ENCODE measurements at places on chromosomes 11 and 22.

DNA sequence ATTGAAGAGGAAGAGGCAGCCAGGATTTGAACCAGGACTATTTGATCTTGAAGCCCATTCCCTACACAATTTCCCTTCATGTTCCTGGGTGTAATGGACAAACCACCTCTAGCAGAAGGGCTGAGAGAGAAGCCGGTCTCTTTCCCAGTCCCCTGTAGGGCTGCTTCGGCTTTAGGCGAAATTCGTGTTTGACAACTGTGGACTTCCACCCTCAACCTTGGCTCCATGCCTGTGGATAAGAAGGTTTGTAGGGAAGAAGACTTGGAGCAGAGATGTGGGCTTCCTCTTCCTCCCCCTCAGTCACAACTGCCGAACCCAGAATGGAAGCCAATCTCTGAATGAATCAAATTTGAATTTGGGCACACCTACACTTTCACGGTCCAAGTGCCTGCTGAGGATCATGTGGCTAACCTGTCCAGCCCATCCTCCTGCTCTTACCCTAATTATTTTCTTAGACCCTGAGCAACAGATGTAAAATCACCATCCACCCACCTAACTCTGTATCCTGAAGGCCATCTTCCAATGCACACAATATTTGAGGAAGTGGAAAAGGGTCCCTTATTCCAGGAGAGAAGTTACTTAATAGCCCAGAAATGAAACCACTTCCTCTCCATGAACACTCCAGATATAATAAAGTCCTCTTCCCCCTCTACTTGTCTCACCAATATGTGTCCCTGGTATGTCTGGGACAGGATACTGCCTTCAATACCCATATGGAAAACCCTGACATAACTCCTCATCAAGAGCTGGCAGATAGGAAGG lies 10.1 kb upstream of the SCN2B start:
- DNase-seq = no peak

DNA sequence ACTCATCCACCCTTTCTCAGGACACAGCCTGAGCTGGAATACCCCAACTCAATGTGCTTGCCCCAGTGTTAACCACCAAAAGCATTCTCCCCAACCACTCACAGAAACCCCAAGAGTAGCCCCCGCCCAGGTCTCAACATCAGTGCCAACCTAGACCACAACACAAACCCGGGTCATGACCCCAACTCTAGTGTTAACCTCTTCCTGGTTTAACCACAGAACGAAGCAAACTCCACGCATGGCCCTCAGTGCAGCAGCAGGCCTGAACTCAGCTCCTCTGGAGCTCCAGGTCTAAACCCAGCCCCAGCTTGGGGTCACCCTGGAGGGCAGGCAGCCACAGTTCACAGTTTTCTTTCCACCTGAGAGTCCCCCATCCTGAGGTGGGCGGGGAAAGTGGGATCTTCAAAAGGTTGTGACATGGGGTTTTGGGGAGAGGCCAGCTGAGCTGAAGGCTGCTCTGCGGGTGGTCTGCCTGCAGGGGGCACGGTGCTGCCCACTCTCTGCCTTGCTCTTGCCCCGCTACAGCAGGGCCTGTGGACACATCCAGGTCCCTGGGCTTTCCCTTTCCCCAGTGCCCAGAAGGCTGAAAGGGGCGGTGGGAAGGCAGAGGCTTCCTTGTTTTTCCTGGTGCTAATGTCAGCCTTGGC lies 37.9 kb downstream of the NECTIN1 start:
- peak; percentile 52 for DNase-seq

DNA sequence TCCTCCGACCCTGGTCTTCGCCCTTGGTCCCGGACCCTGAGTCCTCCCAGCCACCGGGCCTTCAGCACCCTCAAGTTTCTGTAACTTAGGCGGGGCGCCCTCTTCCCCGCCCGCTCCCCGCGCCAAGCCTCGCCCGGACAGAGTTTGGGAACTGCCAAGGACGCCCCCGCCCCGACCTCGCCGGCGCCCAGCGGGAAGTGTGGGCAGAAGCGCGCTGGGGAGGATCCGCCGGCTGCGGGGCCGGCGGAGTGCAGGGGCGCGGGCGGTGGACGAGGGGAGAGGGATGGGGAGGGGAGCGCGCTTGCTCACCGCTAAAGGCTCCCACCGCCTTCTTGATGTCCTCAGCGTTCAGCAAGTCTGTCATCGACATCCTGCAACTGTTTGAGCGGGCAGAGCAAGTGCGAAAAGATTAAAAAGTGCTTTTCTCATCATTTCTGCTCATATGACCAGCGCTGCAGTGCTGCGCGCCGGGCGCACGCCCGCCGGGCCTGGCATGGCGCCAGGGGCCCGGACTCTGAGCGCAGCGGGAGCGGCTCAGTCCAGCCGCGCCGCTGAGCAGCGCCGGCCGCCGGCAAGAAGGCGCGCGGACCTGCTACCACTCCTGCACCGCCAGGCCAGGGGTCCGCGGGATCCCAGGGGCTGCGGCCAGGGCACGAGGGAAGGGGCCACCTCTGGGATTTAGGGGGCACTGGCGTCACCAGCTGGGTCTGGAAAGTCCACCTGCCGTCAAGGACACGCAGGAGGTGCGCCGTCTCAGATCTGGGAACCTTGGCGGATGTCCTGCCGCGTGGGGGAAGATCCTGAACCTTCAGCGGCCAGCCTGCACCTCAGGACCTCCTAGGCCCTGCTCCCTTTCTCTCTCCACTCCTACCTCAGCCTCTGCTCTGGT lies at the start of gene PVALB:
Gene PVALB (minus strand): TSS at position 400 of the 889 bp plus-strand sequence. CDS start 30 bp downstream, at position 370.
- no peak for DNase-seq

- no peak for DNase-seq
Observed at GRCh38 chr11:8058216-8058615, 22.8 kb upstream of the TUB start.

DNA sequence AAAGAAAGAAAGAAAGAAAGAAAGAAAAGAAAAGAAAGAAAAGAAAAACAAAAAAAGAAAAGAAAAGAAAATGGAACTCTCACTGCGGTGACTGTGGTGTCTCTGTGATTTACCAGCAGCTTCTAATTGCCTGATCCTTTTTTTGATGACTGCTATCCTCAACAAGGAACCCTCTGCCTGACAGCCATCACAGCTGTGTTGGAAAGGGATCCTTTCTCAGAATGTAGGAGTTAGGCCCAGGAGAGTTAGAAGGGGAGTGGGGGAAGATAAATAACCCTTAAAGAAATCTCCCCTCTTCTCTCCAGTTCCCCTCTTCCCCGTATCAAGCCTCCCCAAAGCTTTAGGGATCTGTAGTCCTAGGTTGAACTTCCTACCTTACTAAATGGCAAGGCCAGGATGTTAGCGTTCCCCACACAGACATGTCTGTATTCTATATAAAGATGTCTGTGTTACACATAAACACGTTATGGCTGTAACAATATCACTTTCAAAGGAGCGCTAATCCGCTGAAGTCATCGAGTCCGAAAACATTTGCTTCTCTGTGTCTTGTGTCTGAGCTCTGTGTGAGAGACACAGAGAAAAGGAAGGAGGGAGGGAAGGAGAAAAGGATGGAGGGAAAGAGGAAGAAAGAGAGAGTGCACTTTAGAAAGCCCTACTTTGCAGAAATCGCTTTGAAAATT lies 26.8 kb upstream of the WT1 start:
- no peak for DNase-seq

GRCh38 chr22:50656122-50657070 lies 16.2 kb upstream of the SHANK3 start:
- no peak for DNase-seq

- peak; percentile 10 for DNase-seq
Observed at GRCh38 chr11:2771758-2772466, 72.1 kb upstream of the KCNQ1OT1 start.

- DNase-seq = peak; percentile 63
Observed at GRCh38 chr11:4181782-4182721, 87.5 kb downstream of the RRM1 start.

- no peak for DNase-seq
Observed at GRCh38 chr11:85539740-85540139, 87.4 kb downstream of the DLG2 start.

DNA sequence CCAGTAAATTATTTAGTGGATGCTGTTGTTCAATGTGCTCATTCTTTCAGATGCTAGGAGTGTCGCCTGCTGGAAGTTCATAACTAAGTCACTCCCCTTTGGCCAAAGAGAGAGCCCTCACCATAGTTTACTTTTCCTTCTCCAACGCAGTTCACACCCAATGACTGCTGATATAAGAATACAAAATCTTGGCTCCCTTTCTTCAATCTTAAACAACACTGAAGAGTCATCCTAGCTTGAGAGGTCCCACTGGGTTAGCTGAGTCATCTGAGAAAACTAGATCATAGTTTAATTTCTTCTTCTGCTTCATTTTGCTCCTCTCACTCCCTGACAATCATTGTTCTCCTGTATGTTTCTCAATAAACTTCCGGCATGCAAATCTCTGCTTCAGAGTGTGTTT lies 5.4 kb upstream of the OR52L1 start:
- no peak for DNase-seq

DNA sequence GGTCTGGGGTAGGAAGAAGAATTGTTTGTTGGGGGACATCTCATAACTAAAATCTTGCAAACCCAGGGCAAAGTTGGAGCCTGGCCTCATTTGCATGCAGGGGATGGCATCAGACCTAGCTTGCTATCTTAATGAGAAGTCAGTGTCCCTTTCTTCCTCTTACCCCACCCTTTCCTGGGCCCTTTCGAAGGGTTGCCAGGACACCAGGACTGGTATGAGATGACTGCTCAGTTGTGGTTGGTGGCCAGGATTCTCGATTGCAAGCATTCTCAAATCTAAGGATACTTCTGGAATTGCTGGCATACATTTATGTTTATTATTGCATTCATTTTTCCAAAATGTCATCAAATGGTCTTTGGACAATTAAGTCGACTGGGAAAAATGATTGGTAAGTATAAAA lies 131.0 kb downstream of the SLC1A2 start:
- DNase-seq = no peak

GRCh38 chr11:23124996-23125395 lies 264.7 kb upstream of the CCDC179 start:
- no peak for DNase-seq

DNA sequence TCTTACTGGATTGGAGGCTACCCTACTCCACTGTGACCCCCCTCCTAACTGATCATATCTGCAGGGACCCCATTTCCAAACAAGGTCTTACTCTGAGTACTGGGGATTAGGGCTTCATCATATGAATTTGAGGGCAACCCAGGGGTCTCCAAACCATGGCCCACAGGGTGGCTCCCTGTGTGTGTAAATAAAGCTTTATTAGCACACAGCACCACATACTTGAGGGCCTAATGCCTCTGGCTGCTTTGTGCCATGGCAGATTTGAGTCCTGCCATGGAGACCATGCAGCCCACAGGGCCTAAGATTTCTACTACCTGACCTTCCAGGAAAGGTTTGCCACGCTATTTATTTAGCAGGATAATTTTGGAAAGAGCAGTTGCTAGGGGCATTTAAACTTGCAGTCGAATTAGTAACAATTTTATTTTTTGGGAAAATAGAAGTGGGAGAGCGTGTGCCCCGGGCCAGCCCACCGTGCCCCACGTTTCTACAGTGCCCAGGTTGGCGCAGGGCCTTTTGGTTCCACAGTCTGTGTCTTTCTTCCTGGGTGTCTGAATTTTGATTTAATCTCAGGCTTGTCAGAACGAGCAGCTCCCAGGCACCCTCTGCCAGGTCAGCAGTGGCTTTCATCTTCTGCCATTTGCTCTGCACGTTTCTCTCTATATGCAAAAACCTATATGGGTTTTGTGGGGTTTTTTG lies 92.3 kb downstream of the KCNQ1 start:
- DNase-seq = no peak

- no peak for DNase-seq
Observed at GRCh38 chr11:27460158-27460978, 12.2 kb downstream of the LGR4 start.

GRCh38 chr11:25860677-25861450 lies 471.1 kb upstream of the ANO3 start:
- no peak for DNase-seq

- no peak for DNase-seq
Observed at GRCh38 chr11:72216638-72217037, at the start of gene FOLR2. Gene FOLR2 (plus strand): TSS chr11:72216794. CDS start chr11:72218585, 1,791 bp downstream.

DNA sequence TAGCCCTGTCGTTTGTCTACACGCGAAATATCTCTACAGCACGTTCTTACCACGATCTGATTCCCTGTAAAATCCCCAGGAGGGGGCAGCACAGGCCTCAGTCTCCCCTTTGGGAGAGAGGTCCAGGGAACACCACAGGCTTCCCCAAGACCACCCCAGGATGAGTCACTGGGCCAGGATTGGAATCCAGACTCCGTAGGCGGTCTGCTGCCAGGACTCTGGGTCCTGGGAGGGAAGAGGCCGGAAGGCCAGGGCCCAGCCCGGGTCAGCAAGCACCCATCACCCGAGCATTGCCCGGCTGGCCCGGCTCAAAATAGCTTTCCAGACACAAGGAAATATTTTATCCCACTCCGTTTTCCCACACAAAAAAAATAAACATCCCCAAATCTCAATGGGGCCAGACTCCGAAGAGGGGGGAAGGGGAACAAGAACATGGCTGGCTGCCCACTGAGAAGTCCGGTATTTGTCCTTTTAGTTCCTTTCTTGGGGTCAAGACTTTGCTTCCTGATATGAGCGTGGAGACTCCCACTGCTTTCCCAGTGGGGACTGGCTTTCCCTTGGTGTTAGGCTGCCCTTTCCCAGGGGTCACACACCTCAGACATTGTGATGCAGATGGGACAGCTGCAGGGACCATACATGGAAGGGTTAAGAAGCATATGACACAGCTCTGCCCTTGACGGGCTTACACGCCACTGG lies 91.3 kb downstream of the LRRC32 start:
- no peak for DNase-seq

DNA sequence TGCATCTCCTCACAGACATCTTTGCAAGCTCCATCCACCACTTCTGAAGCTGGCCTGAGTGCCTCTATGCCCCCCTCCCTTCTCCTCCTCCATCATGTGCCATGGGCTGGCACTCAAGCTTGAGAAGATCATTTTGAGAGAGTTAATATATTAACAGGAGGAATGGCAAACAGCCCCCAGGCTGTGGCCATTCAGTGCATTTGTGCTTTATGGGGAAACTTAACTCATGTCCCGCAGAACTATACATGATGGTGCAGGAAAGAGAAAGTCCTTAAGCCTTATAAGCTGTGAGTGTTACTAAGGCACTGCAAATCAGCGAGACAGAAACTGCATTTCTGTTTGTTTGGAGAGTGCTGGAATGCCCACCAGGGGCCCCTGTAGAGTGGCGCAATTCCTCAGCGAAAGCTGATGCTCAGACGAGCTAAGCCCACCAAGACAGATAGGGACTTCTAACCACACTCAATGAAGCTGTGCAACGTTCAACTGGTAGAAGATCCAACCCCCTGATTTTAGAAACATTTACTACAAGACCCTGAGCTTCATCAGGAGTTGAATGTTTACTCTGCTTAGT lies 26.8 kb upstream of the PHLDA2 start:
- DNase-seq = no peak

GRCh38 chr22:39577366-39577765 lies 6.8 kb downstream of the CACNA1I start:
- no peak for DNase-seq

- peak; percentile 8 for DNase-seq
Observed at GRCh38 chr22:48239461-48240147, 1477.2 kb downstream of the TBC1D22A start.

DNA sequence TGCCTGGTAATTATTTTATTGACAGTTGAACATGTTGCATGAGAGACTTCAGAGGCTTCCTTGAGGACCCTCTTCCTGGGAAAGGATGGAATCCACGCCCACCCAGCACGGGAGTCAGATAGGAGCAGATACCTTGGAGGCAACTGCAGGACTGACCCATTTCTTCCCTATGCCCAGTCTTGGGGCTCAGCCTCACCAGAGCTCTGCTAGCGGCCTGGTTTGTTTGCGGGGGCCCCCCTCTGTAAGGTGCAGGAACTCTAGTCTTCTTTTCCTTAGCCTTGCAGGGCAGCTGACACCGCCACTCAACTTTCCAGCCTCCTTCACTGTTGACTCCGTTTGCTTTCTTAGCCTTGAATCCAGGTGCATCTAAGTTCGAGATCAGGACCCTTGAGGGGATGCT lies 1032.8 kb downstream of the BRD1 start:
- DNase-seq = no peak

GRCh38 chr22:23080613-23081290 lies 10.4 kb downstream of the GNAZ start:
- DNase-seq = no peak

All from stimulated activated CD8-positive, alpha-beta memory T cell treated with anti-CD3 and anti-CD28 coated beads, Interleukin-4, amount 100 ng/mL, for 48 hours (primary cell).